ENCODE measurements at places on chromosomes 11 and 22. TPM values are rescaled to one million over a fixed set of nuclear protein-coding genes. Genes with fewer than 3 reads are reported as not detected.
A peak's percentile ranks its signal among the peaks of the same experiment; 100 is the strongest.

Gene MYRF
- total RNA-seq, result 52.3 TPM

Gene CHRNA10
- total RNA-seq, result 3.0 TPM

Gene FUT4
- 5.7 TPM for total RNA-seq

Gene OR52I2
- not detected for total RNA-seq

Gene OR8B2
- total RNA-seq, result not detected

DNA sequence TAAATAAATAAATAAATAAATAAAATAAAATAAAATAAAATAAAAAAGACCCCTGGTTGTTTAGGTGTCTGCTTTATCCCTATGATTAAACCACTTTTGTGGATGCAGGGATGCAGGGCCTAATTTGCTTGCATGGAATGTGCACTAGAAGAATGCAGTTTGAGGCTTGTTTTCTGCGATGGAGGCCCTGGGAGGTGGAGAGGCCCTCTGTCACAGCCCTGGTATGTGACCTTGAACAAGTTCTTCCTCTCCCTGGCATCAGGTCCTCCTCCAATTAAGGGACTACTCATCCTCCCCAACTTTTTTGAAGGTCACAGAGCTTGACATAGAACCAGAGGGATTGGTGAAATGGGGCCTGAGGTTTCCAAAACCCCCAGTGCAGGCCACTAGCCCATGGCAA lies 22.7 kb downstream of the KCNJ4 start:
- no peak overlapping the region for H3K27ac ChIP-seq
- no peak for DNase-seq
- no peaks in the 10 kb centered on the region for H3K36me3 ChIP-seq
- no peak overlapping the region for H3K4me3 ChIP-seq
- H3K4me1 ChIP-seq, result no peaks in the 10 kb centered on the region

GRCh38 chr22:33851821-33852384 lies 68.4 kb downstream of the LARGE1 start:
- DNase-seq, result no peak
- H3K36me3 ChIP-seq, result no peaks in the 10 kb centered on the region
- no peaks in the 10 kb centered on the region for H3K27me3 ChIP-seq
- H3K27ac ChIP-seq, result no peak overlapping the region

GRCh38 chr11:128680906-128681305 lies 13.0 kb upstream of the FLI1 start:
- H3K36me3 ChIP-seq, result no peaks in the 10 kb centered on the region
- DNase-seq, result no peak
- H3K4me3 ChIP-seq, result no peak overlapping the region
- H3K4me1 ChIP-seq, result no peaks in the 10 kb centered on the region
- no peak overlapping the region for H3K27ac ChIP-seq

DNA sequence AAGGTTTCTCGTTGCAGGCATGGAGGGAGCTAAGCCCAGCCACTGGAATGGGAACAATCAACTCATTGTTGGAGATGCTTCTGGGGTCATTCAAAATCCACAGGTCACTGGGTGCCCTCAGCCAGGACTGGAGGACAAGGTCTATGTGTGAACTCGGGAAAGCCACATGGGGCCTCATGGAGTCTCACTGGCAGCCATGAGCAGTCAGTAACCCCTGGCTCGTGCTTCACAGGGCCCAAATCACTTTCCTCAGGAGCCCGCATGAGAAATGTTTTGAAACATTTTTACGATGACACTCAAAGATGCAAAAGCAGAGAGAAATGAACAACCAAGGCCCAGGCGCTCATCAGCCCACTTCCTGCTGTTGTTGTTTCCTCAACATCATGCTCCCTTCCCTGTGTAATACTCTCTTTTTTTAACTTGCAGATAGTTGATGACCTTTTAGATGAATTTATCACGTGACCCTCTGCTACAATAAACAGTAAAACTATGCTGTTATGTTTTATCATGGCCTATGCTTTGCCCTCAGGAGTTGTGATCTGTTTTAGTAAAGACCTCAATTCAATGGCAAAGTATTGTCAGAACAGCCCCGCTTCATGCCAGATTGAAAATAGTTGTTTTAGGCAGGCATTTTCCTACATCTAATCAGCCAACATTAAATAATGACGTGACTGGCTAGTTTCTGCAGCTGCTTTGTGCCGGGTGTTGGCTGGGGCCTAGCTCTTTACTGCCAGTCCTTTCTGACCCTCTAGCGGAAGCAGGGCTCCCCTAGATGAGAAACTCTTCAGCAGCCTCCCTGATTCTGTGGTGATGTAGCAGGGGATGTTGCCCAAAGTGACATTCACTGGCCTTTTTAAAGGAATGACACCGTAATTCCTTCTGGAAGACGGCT lies 39.7 kb downstream of the ADAMTS15 start:
- H3K27ac ChIP-seq, result no peak overlapping the region
- H3K4me3 ChIP-seq, result no peak overlapping the region
- H3K4me1 ChIP-seq, result no peaks in the 10 kb centered on the region
- no peaks in the 10 kb centered on the region for H3K36me3 ChIP-seq
- no peak for DNase-seq
- no peaks in the 10 kb centered on the region for H3K27me3 ChIP-seq

GRCh38 chr22:43042101-43042780 lies 27.3 kb upstream of the PACSIN2 start:
- no peak for DNase-seq
- H3K36me3 ChIP-seq, result no peaks in the 10 kb centered on the region
- no peak overlapping the region for H3K4me3 ChIP-seq
- H3K27me3 ChIP-seq, result no peaks in the 10 kb centered on the region

- peak overlapping the region; percentile 18 for H3K4me3 ChIP-seq
- peaks cover 3% of the 10 kb centered on the region for H3K36me3 ChIP-seq
- peak overlapping the region; percentile 70 for H3K27ac ChIP-seq
- H3K4me1 ChIP-seq, result peaks cover 90% of the 10 kb centered on the region
Measured at GRCh38 chr11:122105044-122105758, 10.8 kb downstream of the BLID start.

- no peak for DNase-seq
- no peak overlapping the region for H3K27ac ChIP-seq
- H3K4me3 ChIP-seq, result no peak overlapping the region
- H3K27me3 ChIP-seq, result no peaks in the 10 kb centered on the region
Measured at GRCh38 chr22:28899199-28899853, 16.0 kb downstream of the ZNRF3 start.

- H3K4me3 ChIP-seq, result no peak overlapping the region
- no peak overlapping the region for H3K27ac ChIP-seq
- no peak for DNase-seq
- H3K36me3 ChIP-seq, result 0 out of 2 replicates have a peak, but pooled peaks cover 2% of the 10 kb centered on the region
- no peaks in the 10 kb centered on the region for H3K27me3 ChIP-seq
Measured at GRCh38 chr11:107787733-107788132, 70.9 kb downstream of the SLC35F2 start.

DNA sequence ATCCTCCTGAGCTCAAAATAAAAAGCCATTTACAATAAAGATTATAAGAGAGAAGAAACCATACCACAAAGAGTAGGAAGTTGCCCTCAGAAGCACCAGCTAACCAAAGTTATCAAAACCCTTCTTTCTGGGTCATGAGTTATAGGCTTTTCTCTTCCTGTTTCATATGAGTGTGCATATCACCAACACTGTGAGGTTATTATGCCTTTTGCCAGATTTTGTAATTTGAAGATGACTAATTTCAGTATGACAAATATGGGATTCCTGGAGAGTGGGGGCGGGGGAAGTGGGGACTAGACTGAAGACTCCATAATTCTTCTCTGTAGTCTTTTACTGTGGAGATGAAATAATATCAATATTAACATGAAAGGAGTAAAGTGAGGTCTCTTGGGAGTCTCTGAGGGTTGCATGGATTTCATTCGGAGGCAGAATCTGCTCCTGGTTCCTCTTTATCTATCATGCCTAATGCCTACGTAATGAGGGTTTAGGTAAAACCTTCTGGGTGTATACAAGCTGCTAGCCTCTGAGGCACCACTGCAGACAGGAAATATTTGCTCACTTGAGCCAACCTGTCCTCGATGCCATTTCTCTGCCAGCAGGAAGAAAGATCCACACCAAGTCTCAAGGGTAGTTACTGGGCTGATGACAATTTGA lies 2.1 kb downstream of the LPXN start:
- no peak for DNase-seq
- H3K27me3 ChIP-seq, result no peaks in the 10 kb centered on the region
- peaks cover 14% of the 10 kb centered on the region for H3K4me1 ChIP-seq
- peak overlapping the region; percentile 5 for H3K4me3 ChIP-seq

GRCh38 chr22:30968015-30968923 lies at the start of gene MORC2:
MORC2 (minus strand) TSS chr22:30968774; CDS start chr22:30967889, 885 bp downstream.
- peak within 1 kb of the TSS; percentile 72 for H3K4me3 ChIP-seq
- H3K4me1 ChIP-seq, result peaks cover 22% of the 10 kb centered on the region
- H3K36me3 ChIP-seq, result peaks cover 6% of the 10 kb centered on the region
- DNase-seq, result no peak
- H3K27ac ChIP-seq, result peak within 1 kb of the TSS; percentile 92
- no peaks in the 10 kb centered on the region for H3K27me3 ChIP-seq

- no peak overlapping the region for H3K27ac ChIP-seq
- H3K4me3 ChIP-seq, result no peak overlapping the region
- H3K27me3 ChIP-seq, result no peaks in the 10 kb centered on the region
- H3K4me1 ChIP-seq, result no peaks in the 10 kb centered on the region
- H3K36me3 ChIP-seq, result no peaks in the 10 kb centered on the region
- DNase-seq, result no peak
Measured at GRCh38 chr11:41018224-41018623, 441.2 kb downstream of the LRRC4C start.

DNA sequence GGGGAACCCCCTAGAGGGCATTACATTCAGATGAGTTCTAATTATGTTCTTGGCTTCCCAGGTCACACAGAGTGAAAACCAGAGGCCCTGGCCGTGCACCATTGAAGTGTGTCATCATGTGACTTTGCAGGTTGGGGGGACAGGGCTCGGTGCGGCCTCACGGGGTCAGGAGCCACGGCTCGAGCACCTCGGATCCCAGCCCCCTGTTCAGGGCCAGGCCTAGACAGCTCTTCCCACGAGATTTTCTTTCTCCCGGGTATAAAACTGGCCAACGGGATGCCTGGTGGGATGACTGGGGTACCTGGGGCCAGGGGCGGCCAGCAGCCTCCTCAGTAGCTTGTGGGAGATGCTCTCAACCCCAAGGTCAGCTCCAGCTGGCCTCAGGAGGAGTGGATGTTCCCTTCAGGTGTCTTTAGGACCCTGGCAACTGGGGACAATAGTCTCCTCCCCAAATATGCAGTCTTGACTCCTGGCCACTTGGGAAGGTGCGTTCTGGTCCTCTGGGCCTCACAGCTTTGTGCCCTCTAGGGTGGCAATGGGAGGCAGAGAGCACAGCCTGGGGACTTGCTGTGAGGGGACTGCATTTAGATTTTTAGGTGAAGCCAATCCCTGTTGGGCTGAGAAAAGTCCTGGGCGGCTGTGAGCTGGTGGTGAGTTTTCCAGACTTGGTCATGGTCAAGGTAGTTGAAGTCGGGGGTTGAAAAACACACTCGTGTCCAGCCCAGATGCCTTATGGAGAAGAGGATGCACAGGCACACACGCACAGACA lies 95.6 kb downstream of the KCNQ1 start:
- DNase-seq, result no peak
- H3K27ac ChIP-seq, result no peak overlapping the region

GRCh38 chr22:48640890-48641841 lies 1186.5 kb downstream of the BRD1 start:
- DNase-seq, result no peak
- H3K27me3 ChIP-seq, result no peaks in the 10 kb centered on the region
- H3K27ac ChIP-seq, result no peak overlapping the region
- H3K36me3 ChIP-seq, result no peaks in the 10 kb centered on the region
- H3K4me1 ChIP-seq, result no peaks in the 10 kb centered on the region
- H3K4me3 ChIP-seq, result no peak overlapping the region

Data from HCT116 (cell line).